Ecto neural progenitor cell (in vitro differentiated cells): ENCODE measurements at places on chromosomes 1 and 21.

- no peak for DNase-seq
These were observed 177.1 kb downstream of the HHAT start for GRCh38 chr1:210505601-210506496.

- DNase-seq, result no peak
These were observed 20.9 kb downstream of the FGGY start for GRCh38 chr1:59317780-59318179.

- DNase-seq, result peak; percentile 90
These were observed 28.5 kb upstream of the PKP1 start for GRCh38 chr1:201254625-201255478.

DNA sequence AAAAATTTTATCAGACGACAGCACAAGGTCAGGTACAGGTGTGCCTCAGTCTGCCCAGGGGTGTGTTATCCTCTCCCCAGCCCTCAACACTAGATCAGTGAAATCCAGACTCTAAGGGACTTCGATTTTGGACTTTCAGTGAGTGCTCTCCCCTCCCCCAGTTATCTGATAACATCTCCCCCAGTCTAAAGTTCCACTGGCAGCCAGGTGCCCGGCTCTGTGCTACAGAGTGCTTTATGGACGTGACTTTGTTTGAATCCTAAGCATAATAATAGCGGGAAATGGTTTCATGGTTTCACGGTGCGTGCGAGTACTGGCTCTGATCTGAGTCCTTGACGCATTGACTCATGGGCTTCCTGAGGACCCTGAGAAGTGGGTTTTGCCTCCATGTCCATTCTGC lies 3.2 kb downstream of the SPSB1 start:
- DNase-seq, result no peak

DNA sequence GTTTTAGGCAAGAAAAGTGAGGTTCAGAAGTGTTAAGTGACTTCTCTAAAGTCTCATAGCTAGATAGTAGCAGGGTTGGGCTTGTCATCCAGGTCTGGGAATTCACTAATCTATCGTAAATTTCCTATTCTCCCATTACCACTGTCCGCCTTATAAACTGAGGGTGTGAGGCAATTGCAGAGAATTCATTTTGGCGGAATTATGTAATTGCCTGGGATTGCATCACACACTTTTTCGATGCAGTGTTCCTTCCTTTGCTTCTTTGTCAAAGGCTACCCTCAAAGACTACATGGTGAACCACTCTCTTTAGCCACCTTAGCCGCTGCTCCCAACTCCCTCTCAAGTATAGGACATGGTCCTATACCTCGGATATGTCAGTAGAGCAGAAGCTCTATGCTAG lies 19.1 kb downstream of the SELP start:
- DNase-seq, result no peak
